Activated CD4-positive, alpha-beta T cell treated with anti-CD3 and anti-CD28 coated beads, Interleukin-2, Interleukin-4, amounts not matched to agents 100 ng/mL and 50 ng/mL, durations not matched to agents 16 hours and 8 hours (primary cell): ENCODE measurements at places on chromosomes 2 and 18.

DNA sequence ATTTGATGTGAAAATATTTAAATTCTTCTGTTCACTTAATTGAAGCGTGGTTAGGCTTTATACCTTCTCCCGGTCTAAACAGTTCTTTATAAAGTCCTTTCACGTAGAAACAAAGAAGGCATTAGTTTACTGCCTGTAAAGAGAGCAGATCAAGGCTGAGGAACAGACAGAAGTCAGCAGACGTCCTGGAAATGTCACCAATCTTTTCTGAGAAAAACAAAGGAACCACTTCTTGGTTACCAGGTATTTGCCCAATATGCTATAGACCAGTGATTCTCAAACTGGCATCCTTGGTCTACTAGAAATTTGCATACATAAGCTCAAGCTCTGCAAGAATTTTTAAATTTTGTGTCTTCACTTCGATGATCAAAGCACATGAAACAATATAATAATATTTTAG, 89.2 kb upstream of the STK17B start:
- DNase-seq: peak; percentile 71

DNA sequence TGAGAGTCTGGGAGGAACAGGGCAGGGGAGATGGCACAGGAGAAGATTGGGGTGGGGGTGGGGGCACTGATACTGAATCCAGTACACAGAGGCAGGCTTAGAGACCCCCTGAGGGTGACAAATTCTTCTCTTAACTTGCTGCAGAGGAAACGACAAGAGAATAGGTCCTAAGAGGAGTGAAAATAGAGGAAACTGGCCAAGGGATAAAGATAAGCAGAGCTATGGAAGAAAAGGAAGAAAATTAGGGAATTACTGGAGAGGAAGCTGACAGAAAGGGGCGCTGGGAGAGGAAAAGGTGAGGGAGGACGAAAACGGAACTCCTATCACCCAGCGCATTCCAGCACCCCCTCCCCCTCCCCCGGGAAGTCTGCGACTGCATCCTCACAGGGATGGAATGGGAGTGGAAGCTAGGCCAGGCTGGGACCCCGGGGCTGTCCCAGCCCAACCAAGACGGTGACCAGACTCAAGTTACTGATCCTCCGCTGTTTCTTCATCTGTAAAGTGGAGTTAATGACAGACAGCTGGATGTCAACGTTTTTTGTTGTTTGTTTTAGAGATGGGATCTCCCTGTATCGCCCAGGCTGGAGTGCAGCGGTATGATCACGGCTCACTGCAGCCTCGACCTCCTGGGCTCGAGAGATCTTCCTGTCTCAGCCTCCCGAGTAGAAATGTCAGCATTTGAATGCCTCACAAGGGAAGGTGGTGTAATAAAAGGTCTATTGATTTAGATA, 2.6 kb upstream of the EMX1 start:
- no peak for DNase-seq

DNA sequence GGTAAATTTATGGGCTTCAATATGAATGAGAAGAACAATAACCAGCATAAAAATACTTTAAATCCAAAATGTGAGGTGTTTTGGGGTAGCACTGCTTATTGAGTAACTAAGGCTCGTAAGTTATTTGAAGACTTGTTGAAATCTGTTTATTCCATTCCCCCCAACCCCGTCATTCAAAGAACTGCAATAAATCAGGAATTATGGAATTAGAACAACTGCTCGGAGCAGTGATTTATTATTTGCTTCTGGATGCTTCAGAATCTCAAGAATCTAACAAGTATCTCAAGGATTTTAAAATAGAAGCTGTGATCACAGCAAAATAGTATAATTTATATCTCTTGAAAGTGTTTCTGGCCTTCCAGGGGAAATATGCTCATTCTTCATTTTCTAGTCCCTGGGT, 86.8 kb downstream of the EML6 start:
- no peak for DNase-seq

DNA sequence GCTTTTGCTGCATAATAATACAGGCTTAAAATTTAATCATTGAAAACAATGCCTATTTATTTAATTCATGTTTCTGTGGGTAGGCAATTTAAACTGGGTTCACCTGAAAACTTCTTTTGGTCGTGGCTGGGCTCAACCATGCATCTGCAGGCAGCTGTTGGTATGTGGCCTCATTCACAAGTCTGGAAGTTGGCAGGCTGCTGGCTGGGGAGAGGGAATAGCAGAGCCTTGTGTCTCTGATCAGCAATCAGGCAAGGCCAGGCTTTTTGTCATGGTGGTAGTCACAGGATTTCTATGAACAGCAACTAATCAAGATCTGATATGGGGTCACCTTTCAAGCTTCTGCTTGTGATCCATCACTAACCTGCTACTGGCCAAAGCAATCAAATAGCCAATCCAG, 130.1 kb upstream of the KCNJ3 start:
- DNase-seq: no peak

DNA sequence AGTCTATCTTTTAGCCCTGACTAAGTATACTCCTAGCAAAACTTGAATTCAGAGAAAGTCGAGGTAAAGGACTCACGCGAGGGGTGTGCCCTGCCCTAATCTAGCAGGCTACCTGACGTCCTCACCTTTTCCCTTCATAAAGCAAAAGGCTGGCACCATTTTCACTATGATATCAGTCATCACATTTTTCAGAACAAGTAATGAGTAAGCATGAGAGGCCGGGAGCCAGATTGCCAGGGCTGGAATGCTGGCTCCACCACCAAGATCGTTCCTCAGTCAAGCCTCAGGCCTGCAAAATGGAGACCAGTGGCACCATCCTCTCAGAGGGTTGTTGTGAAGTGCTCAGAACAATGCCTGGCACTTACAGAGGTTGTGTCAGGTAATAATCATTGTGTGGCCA, 18.7 kb upstream of the NCKAP5 start:
- DNase-seq: no peak

GRCh38 chr2:137696916-137697315, 267.4 kb upstream of the HNMT start:
- DNase-seq: no peak

DNA sequence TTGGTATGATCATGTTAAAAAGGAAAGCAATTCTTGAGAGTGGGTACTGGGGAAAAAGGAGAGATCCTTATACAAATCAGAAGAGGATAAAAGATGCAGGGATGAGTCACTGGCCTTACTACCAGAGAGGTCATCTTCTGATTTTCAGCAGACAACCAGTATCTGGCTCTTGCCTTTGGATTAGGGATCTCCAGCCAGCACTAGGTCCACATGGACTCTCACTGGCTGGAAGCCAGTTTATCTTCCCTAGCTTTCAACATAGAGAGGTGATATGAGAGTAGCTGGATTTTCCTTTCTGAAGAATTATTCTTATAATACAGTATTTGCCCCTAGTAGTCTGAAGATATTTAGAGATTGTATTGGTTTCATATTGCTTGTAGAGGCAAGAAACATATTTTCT, 30.2 kb downstream of the CERKL start:
- no peak for DNase-seq

- no peak for DNase-seq
Measured at GRCh38 chr18:8601277-8602032, 7.8 kb upstream of the RAB12 start.

DNA sequence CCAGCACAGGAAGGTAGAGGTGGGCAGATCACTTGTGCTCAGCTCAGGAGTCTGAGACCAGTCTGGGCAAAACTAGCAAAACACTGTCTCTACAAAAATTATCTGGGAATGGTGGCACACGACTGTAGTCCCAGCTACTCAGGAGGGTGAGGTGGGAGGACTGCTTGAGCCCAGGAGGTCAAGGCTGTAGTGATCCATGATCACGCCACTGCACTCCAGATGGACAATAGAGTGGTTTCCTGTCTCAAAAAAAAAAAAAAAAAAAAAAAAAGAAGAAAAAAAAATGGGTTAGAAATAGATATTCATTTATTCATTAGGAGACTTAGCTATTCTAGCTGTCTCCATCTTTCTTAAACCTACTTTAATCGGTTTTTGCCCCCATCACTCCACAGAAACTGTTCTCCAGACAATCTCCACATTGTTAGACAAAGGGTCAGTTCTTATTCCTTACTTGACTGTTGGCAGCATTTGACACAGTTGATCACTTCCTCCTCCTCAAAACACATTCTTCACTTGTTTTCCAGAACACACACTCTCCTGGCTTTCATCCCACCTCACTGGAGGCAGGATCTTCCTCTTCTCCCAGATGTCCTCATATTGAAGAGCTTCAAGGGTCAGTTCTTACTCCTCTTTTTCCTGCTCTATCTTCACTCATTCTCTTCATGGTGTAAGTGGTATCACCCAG, 103.1 kb downstream of the DTNB start:
- DNase-seq: no peak

- DNase-seq: no peak
Measured at GRCh38 chr2:235461763-235462414, 32.0 kb upstream of the AGAP1 start.

GRCh38 chr2:215906458-215906857, 106.9 kb downstream of the MREG start:
- DNase-seq: no peak

GRCh38 chr2:16409849-16410248, 255.8 kb downstream of the CYRIA start:
- DNase-seq: no peak

GRCh38 chr2:121293450-121294325, 8.7 kb upstream of the TFCP2L1 start:
- DNase-seq: no peak

DNA sequence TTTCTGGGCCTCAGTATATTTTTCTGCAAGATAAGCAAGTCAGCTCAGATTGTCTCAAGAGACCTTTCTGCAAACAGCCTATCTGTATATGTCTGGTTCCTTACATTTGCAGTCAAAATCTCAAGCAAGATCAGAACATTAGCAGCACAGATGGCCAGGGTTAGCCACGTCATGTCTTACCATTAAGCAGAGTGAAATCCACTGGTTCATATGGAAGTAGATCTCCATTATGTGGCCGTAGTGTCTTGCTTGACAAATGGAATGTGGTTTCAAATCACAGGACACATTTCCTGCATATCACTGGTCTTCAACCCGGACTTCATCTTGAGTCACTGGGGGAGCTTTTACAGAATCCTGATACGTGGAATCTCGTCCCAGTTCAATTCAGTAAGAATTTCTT, 500.2 kb downstream of the FBXO15 start:
- DNase-seq: no peak

DNA sequence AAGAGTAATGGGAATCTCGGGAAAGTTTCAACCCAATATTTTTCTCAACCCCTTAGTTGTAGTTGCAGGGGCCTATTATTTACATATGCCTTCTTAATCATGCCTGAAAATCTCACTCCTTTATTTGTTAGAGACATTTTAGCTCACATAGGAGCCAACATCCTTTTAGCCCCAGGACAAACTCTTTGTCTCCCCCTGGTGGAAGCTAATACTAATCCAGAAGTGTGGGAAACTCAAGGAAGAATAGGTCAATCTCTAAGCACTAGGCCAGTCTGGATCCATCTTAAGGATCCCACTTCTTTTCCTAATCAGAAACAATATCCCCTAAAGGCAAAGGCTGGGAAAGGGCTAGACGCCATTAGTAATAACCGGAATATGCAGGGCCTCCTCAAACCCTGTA, 550.9 kb upstream of the PKDCC start:
- DNase-seq: peak; percentile 5

GRCh38 chr2:38406597-38407110, 29.6 kb upstream of the ATL2 start:
- DNase-seq: no peak

DNA sequence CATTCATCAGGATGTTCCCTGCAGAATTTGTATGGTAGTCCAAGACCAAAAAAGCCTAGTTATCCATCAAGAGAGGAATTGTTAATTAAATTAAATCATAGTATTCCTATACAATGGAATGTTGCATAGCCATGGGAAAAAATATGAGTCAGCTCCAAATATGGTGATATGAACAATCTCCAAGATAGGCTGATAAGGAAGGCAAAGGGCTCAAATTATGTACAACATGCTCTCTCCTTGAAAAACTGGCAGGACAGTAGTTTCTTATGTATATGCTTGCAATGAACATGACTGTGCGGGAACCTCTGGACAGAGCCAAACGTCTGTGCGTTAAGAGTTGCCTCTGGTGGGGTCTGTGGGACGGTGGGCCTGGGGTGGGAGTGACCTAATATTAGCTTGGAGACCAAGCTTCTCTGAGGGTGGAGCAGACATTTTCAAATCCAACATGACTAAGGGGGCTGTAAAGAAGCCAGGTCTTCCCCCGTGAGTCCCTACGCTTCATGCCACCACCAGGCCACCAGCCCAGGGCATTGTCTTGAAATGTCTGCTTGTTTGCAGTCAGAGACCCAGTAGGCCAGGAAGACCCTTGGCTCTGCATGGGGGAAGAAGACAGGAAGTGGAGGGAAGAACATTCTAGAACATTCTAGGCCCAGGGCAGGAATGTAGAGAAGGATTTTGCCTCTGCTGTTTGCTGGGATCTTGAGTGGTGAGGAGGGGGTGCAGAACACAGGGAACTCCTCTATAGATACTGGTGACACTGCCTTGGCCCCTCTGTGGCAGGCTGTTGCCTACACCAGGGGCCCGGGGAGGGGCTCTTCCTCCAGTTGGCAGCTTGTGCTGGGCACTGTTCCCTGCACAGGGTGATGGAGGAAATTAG, 244.0 kb upstream of the HS6ST1 start:
- DNase-seq: no peak

- peak; percentile 64 for DNase-seq
Measured at GRCh38 chr2:190722835-190723234, 74.0 kb downstream of the NAB1 start.

- no peak for DNase-seq
Measured at GRCh38 chr2:145199827-145200706, 680.1 kb upstream of the ZEB2 start.

DNA sequence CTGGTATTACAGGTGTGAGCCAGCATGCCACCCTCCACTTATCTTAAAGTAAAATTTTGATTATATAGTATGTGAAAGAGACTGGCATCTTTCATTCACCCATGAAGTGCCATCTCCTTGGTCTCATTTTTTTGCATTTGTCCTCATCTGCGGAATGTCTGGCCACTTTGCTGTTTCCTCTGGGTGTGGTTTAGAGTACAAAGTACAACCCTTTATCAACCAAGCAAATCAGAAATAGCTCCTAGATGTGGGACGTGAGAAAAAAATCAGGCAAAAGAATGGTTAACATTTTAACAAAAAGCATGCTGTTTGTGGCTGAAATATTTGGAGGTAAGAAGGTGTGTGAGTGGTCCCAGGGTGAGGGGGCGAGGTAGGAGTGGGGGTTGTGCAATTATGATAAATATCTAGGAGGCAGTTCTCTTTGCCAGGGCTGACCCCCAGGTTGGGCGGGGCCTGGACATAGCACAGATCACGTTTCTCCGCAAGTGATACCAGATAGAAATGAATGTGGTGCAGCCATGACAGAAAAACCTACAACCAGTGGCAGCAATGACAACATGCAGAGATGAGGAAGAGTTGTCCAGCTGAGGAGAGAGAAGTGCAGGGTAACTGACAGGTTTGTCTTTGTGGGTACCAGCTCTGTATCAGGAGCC, 115.8 kb upstream of the SERTAD2 start:
- no peak for DNase-seq

DNA sequence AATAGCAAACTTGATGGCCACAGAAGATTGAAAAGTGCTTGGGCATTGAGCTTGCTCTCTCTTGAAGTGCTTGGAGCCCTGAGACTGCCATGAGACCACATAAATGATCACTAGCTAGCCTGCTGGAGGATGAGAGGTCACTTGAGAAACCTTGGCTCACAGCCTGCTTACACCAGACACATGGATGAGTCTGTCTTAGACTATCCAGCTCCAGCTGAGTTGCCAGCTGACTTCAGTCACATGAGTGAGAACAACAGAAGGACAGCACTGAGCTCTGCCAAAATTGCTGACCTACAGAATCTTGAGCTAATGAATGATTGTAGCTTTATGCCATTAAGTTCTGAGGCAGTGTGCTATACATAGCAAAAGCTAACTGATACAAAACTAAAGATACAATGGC, 18.1 kb downstream of the NABP1 start:
- no peak for DNase-seq
